ENCODE measurements at places on chromosomes 3 and 15.

GRCh38 chr15:33941279-33942063, 26.8 kb upstream of the CHRM5 start:
- no peak for DNase-seq

- no peak for DNase-seq
Observed at GRCh38 chr3:46713050-46713897, 4.4 kb downstream of the PRSS50 start.

DNA sequence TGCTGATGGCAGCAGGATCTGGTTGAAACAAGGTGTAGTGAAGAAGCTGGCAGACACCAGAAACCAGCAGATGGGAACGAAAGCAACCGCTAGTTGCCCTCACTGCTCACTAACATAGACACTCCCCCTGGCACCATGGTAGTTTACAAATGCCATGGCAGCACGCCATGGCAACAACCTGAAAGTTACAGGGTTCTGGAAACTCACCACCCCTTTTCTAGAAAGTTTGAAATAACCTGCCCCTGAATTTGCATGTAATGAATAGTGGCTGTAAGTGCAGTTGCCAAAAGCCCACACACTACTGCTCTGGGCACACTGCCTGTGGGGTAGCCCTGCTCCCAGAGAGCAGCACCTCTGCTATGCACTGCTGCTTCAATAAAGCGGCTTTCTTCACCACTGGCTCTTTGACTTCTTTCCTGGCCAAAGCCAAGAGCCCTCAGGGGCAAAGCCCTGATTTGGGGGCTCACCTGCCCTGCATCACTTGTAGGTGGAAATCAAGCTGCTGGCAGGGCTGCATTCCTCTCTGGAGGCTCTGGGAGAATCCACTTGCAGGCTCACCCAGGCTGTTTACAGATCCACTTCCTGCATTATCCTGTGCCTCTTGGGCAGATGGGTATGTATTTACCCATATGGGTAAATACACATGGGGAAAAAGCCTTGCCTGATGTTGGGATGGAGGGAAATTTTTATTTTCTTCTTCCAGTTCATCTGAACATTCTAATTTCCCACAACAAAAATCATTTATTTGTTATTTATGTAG, 2.0 kb upstream of the GP9 start:
- DNase-seq = no peak

- DNase-seq = no peak
Observed at GRCh38 chr3:150399060-150399459, 9.0 kb upstream of the TSC22D2 start.

- DNase-seq = no peak
Observed at GRCh38 chr3:48022178-48022577, 6.0 kb upstream of the MAP4 start.

DNA sequence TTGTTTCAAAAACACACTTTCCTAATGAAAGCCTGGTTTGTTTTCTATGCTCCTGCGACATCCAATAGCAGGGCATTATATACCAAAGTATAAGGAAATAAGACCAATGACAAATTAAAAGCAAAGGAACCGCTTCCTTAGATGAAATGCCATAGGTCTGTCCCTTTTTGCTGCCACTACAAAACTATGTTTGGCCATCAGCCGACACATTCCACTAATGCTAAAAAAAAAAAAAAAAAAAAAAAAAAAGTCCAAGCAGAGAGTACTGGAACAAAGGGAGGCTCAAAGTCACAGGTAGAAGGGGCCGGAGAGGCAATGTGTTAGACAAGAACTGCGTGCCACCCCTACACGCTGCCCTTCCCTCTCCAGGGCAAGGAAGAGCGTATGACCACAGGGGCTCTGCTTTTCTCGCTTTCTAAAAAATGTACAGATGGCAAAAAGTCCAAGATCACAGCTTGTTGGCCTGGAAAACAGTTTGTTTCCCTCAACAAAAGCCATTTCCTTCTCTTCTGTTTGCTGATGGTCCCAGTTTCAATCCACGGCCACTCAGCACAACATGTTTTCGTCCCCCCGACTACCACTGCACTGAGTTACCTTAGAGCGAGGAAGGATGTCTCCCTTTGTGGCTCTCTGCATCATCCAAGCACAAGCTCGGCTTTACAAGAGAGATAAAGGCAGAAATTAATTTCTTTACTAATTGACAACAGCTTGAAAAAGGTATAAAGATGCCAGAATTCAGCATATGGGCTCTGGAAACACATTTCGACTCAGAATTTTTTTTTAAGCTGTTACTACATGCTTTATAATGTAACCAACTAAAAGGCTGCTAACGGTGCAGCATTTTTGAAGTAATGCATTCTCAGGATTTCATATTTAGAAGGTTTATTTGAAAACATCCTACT, 70.8 kb downstream of the ABTB1 start:
- no peak for DNase-seq

DNA sequence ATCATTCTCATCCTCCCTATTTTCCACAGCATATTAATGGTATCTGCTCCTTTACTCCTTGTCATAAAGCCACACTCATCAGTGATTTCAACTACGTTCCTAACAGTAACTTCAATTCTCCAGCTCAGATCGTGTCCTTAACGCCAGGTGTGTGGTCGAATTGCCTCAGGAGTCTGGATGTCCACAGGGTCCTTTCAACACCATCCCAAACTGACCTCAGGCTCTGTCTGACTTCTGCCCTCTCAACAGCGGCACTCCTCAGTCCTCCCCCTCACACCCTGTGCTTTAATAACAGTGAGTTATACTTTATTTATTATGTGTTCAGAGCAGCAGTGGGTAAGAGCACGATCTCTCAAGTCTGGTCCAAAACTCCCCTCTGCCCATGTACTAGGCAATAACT, 42.4 kb downstream of the ST3GAL6 start:
- DNase-seq = no peak

GRCh38 chr15:39034816-39035215, 470.2 kb upstream of the RASGRP1 start:
- no peak for DNase-seq

- DNase-seq = no peak
Observed at GRCh38 chr3:117932441-117932840, 1102.2 kb downstream of the IGSF11 start.

GRCh38 chr3:114551770-114552526, 258.1 kb downstream of the TIGIT start:
- DNase-seq = no peak

GRCh38 chr3:34858067-34858660, 781.2 kb upstream of the ARPP21 start:
- no peak for DNase-seq

Data from NCI-H1417 treated with DMSO at 0.1 percent for 48 hours (cell line).